Left kidney (tissue), 8 donors: ENCODE measurements at places on chromosomes 11 and 22. TPM values are rescaled to one million over a fixed set of nuclear protein-coding genes. Genes with fewer than 3 reads are reported as not detected.

KDELR3 gene
- polyA plus RNA-seq: 11.0 TPM

LRRN4CL gene
- polyA plus RNA-seq: 0.78 TPM

MS4A15 gene
- not detected for polyA plus RNA-seq

MAJIN gene
- polyA plus RNA-seq: 0.88 TPM

DNA sequence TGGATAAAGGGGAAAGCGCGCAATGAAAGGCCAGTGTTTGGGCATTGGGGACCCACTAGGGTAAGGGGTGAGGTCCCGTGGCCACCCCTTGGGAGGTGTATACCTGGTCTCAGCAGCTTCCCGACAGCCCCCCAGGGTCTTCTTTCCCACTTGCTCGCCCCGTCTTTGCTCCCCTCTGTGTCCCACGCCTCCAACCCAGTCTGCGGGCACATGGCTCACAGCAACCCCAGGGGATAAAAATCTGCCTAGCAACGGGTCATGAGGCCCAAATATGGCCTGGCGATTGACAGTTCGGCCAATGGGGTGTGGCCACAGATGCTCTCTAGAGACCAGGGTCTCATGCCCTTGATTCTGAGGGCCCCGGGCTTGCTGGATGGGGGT is 41.6 kb downstream of the AHNAK start:
- DNase-seq: no peak

GRCh38 chr22:44181033-44181911 is 547 bp downstream of the PARVG start:
- DNase-seq: no peak

DNA sequence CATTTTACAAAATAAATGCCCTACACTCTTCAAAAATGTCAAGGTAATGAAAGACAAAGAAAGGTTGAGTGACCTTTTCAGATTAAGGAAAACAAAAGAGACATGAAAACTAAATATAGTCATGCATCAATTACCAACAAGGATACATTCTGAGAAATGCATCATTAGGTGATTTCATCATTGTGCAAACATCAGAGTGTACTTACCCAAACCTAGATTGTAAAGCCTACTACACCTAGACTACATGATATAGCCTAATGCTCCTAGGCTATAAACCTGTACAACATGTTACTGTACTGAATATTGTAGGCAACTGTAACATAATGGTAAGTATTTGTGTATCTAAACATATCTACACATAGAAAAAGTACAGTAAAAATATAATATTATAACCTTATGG is 26.7 kb downstream of the INTS4 start:
- DNase-seq: no peak

- no peak for DNase-seq
These were observed 1.1 kb downstream of the NEAT1 start for GRCh38 chr11:65423516-65424204.

- DNase-seq: no peak
These were observed 1.7 kb upstream of the RASSF10 start for GRCh38 chr11:13007182-13008060.

GRCh38 chr22:36493690-36494110 is 12.3 kb upstream of the TXN2 start:
- no peak for DNase-seq

DNA sequence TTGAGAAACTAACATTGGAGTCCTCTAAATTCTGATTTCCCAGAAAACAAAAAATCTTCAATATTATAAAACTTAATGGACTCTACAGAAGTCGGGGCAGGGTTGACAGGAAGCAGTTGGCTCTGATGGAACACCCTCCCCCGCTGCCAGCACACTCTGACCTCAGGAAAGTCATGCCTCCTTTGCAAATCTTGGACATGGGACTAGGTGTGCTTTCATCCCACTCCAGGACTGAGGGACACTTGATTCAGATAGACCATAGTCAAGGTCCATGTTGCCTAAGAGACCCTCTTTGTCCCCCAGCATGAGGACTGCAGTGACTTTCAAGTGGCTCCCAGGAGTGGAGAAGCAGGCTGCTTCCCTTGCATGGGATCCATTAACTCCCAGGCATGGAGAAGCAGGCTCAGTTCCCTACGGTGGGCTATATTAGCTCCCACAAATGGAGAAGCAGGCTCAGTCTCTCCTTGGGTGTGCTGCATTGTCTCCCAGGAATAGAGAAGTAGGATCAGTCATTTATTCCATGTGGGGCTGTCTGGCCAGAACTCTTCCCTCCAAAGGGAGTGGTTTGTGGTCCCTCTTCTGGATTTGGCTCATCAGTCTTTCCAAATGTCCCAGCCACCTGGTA is 38.3 kb downstream of the C22orf31 start:
- no peak for DNase-seq

DNA sequence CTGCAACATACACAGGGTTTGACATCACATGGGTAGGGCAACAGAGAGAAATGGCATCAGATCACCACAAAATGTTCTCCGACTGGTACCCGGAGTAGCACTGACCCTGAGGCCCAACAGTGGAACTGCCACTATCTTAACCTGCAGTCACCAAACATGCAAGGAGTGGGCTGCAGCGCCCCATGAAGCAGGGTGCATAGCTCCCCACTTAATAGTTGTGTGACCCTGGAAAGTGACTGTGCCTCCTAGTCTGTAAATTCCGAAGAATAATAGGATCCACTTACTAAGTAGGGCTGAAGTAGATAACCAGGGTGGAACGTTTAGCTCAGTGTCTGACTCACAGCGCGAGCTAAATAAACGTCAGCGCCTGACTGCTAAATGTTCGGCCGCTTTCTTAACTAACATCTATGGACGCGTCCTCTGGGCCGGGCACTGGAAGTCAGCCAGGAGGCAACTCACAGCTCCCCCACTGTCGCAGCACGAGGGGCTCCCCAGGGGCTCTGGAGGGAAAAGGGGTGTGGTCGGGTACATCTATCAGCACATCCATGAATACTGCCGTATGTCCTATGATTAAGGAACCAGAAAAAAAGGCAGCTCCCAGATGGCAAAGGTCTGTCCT is 777 bp downstream of the LTO1 start:
- no peak for DNase-seq

DNA sequence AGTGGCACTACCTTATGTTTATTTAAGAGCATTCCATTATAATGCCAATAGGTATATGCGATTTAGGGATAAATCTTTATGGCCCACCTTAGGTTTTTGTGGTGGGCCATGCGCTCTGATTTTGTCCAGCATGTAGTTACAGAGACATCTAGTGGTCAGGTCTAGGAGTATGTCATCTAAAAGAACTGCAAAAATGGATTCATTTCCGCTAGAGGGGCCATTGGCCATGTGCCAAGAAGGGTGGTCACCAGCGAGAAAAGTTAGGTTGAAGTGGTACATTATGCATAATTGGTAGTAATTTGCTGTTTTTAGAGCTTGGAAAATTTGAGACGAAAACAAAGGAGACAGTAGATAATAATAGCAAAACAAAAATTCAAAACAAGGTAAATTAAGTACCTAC is 27.7 kb downstream of the LRRC4C start:
- no peak for DNase-seq

DNA sequence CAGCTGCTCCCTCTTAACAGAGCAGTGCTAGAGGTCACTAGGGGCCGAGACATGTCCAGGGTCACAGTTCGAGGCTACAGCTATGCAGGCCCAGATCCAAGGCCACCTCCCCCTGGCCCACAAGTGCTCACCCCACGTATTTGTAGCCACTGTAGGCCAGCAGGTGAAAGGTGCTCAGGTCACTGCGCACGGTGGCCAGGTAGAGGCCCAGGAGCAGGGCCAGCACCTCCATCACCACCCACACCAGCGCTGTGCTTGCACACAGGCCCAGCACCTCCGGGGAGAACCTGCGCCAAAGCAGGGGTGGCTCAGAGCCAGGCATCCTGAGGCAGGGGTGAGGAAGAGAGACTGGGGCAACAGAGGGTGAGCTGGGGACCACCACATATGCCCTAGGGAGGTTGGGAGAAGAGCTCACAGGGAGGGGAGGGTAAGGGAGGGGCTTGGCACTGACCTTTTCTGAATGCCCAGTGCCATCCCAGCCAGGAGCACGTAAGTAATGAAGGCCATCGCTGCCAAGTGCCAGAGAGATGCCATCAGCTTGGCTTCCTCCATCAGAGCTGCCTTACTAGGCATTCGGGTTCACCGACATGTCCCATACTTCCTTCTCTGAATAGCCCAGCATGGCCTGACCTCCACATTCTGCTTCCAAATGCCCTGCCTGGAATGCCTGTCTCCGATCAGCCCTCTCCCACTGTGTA is 3.5 kb downstream of the YIF1A start:
- DNase-seq: no peak

GRCh38 chr22:30994960-30995359 is 25.9 kb downstream of the TUG1 start:
- DNase-seq: no peak

GRCh38 chr22:24413271-24413670 is 14.1 kb upstream of the ADORA2A start:
- no peak for DNase-seq

GRCh38 chr11:108780119-108780518 is 115.2 kb downstream of the DDX10 start:
- DNase-seq: no peak

DNA sequence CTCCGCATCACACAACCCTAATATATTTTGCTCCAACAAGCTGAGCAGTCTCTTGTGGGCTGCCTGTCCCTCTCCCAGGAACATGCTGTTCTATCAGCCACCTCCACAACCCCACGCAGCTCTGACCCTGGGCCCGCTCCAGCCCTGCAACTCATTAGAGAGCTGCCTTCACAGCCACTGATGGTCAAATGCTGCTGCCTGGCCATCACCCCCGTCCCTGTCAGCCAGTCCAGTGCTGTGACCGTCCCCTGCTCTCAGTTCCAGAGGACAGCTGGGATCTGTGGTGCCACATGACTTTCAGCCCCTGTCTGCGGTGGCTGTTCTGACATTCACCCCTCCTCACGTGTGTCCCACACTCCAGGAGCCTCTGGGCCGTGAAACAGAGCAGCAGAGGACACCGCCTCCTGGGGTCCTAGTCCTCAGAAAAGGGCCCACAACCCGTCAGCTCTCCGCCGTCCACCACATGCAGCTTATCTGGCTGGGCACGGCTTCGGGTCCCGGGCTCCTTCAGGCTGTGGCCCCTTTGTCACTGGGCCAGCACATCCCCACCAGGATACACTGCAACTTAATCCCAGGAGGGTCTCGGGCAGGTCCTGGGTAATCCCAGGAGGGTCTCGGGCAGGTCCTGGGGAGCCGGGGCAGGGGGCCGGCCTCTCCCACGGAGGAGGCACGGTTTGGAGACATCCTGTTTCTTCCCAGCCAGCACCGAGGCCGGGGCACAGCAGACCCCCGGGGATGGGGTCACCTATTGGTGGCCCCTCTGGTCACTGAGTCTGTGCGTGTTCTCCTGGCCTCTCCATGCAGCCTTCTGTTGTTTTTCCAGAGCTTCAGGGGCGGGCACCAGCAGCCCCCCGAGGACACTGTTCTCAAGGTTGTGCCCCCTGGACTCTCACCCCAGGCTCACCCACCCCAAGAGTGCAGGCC is 15.1 kb downstream of the CRELD2 start:
- no peak for DNase-seq

DNA sequence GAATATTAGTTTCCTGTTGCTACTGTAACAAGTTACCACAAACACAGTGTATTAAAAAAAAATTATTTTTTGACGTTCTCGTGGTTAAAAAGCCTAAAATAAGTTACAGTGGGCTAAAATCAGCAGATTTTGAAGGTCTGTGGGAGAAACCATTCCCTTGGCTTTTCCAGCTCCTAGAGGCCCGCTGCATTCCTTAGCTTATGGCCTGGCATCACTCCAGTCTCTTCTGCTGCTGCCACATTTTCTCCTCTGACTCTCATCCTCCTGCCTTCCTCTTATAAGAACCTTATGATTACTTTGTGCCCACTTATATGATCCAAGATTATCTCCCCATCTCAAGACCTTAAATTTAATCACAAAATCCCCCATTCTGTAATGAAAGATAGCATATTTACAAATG is 392.7 kb downstream of the GUCY1A2 start:
- DNase-seq: no peak

GRCh38 chr22:26172389-26172990 is 3.2 kb downstream of the SEZ6L start:
- DNase-seq: no peak

DNA sequence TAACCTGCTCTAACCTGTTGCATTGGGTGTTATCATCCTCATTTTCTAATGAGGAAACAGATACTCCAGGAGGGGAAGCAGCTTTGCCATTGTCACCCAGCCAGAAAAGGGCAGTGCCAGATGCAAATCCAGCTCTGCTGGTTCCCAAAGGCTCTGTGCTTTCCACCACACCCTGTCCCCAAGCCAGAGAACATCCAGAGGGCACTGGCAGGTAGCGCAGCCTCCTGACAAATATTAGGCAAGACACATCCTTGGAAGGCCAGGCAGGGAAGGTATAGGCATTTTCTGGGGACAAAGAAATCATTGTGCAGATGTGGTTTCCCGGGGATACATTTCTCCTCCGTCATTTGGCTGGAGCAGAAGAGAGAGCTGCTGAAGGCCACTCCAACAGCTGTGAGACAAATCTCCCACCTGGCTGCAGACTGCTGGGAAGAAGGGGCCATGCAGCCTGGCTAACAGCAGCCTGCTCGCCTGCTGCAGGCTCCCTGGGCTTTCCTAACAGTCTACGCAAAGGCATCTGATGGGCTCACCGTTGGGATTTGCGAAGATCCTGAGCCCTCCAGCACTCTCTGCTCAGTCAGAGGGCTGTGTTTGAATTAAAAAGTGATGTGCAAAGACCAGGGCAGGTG is 93.9 kb upstream of the PITPNB start:
- no peak for DNase-seq
